ENCODE measurements at places on chromosomes 2 and 18. TPM values are rescaled to one million over a fixed set of nuclear protein-coding genes. Genes with fewer than 3 reads are reported as not detected.

- H3K36me3 ChIP-seq = no peaks in the 10 kb centered on the region
- no peaks in the 10 kb centered on the region for H3K4me1 ChIP-seq
- H3K27me3 ChIP-seq = no peaks in the 10 kb centered on the region
Observed at GRCh38 chr18:6004119-6004518, 108.8 kb upstream of the TMEM200C start.

GRCh38 chr2:76737607-76738006 is 784.6 kb downstream of the LRRTM4 start:
- H3K4me1 ChIP-seq = no peaks in the 10 kb centered on the region
- no peaks in the 10 kb centered on the region for H3K27me3 ChIP-seq
- no peak for DNase-seq
- H3K27ac ChIP-seq = no peak overlapping the region
- no peak overlapping the region for H3K4me3 ChIP-seq

The CDC42EP3 gene
- total RNA-seq = 12.2 TPM

- H3K4me3 ChIP-seq = no peak overlapping the region
- H3K27me3 ChIP-seq = no peaks in the 10 kb centered on the region
- no peak overlapping the region for H3K27ac ChIP-seq
Observed at GRCh38 chr2:30266051-30266621, 34.8 kb downstream of the LBH start.

DNA sequence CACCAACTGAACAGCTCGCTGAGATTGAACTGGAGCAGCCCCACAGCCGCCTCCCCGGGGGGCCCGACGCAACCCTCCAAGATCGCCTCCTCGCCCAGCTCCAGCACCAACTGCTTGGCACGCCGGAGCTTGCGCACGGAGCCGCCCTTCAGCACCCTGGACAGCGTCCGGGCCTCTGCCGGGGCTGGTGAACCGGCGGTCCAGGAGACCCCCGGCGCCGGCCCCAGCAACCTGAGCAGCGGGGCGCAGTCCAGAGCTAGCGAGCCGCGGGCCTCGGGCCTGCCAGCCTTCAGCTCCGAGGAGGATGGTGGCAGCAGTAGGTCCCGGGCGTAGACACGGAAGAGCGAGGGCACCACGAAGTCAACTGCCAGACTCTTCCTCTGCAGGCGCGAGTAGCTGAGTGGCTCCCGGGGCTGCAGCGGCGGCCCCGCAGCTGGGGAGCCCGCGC is 1.2 kb downstream of the ALK start:
- DNase-seq = peak; percentile 85
- peak overlapping the region; percentile 51 for H3K4me3 ChIP-seq
- no peak overlapping the region for H3K27ac ChIP-seq
- no peaks in the 10 kb centered on the region for H3K36me3 ChIP-seq
- H3K27me3 ChIP-seq = no peaks in the 10 kb centered on the region
- H3K4me1 ChIP-seq = peaks cover 10% of the 10 kb centered on the region

GRCh38 chr2:221810245-221810644 is 238.1 kb upstream of the EPHA4 start:
- H3K4me1 ChIP-seq = peaks cover 4% of the 10 kb centered on the region
- H3K36me3 ChIP-seq = no peaks in the 10 kb centered on the region
- DNase-seq = peak; percentile 27
- H3K27ac ChIP-seq = no peak overlapping the region
- no peak overlapping the region for H3K4me3 ChIP-seq
